ENCODE measurements at places on chromosomes 5 and 9. TPM values are rescaled to one million over a fixed set of nuclear protein-coding genes. Genes with fewer than 3 reads are reported as not detected.

Gene IFNA13
- not detected for total RNA-seq

Gene GFPT2
- 118 TPM for total RNA-seq

GRCh38 chr5:179798144-179798770, 4.5 kb downstream of the LTC4S start:
- no peak overlapping the region for H3K27ac ChIP-seq
- no peaks in the 10 kb centered on the region for H3K36me3 ChIP-seq
- no peak overlapping the region for H3K4me3 ChIP-seq
- no peak for DNase-seq
- H3K27me3 ChIP-seq = no peaks in the 10 kb centered on the region
- H3K4me1 ChIP-seq = no peaks in the 10 kb centered on the region

Gene ACSL6
- not detected for total RNA-seq

DNA sequence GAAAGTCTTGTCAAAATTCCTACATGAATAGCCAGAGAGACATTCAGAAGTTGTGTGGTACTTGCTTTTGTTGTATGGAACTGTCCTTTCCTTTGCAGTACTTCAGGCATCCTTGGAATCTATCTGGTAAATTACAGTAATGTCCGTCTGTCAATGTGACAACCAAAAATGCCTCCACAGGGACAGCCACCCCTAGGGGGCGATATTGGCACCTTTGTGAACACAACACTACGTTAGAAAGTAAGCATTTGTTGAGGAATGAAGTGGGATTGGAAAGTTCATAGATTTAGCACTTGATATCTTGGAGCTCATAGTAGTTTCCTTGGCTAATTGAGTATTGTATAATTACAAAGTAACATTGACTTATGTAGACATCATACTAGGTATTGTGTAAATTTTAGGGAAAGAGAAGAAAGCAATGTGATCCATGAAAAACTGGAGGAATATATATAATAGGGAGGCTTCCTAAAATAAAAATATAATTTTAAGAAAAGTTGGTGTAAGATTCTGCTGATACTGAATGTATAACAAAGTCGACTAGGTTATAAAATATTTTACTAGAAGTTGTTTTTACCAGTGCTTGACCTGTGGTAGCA, 32.7 kb downstream of the TMEFF1 start:
- H3K27ac ChIP-seq = no peak overlapping the region
- H3K27me3 ChIP-seq = no peaks in the 10 kb centered on the region
- no peaks in the 10 kb centered on the region for H3K36me3 ChIP-seq
- H3K4me1 ChIP-seq = no peaks in the 10 kb centered on the region
